ENCODE measurements at places on chromosomes 12 and 14. TPM values are rescaled to one million over a fixed set of nuclear protein-coding genes. Genes with fewer than 3 reads are reported as not detected.

GRCh38 chr14:60025571-60025970 is 66.2 kb upstream of the PCNX4 start:
- no peak for DNase-seq

The EGLN3 gene
- total RNA-seq, result 11.1 TPM

The PRB2 gene
- total RNA-seq, result not detected

The LIN52 gene
- 9.6 TPM for total RNA-seq

GRCh38 chr12:131734336-131735152 is 23.7 kb downstream of the SFSWAP start:
- no peak for DNase-seq

DNA sequence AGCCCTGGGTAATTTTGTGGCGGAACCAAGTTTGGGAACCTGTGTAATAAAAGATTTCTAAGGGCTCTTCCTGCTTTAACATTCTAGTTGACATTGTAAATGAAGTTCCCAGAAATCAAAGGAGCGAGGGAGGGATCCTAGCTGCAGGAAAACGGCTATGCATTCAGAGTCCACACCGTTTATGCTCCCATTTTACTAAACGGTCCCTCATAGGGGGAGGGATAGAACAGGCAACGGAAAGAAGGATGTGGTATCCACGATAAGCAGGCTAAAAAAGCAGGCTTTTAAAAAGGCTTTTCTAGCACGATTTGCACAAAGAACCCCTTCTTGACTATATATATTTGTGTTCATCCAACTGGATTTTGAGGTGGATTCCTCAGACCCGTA is 559 bp downstream of the SYNJ2BP start:
- no peak for DNase-seq

The C1S gene
- total RNA-seq, result 151 TPM

Data from upper lobe of left lung (tissue), 6 donors.